Sciatic nerve (tissue), 2 donors: ENCODE measurements at places on chromosomes 12 and 14. TPM values are rescaled to one million over a fixed set of nuclear protein-coding genes. Genes with fewer than 3 reads are reported as not detected.

The OTX2 gene
- not detected for total RNA-seq

The NRXN3 gene
- 38.1 TPM for total RNA-seq

DNA sequence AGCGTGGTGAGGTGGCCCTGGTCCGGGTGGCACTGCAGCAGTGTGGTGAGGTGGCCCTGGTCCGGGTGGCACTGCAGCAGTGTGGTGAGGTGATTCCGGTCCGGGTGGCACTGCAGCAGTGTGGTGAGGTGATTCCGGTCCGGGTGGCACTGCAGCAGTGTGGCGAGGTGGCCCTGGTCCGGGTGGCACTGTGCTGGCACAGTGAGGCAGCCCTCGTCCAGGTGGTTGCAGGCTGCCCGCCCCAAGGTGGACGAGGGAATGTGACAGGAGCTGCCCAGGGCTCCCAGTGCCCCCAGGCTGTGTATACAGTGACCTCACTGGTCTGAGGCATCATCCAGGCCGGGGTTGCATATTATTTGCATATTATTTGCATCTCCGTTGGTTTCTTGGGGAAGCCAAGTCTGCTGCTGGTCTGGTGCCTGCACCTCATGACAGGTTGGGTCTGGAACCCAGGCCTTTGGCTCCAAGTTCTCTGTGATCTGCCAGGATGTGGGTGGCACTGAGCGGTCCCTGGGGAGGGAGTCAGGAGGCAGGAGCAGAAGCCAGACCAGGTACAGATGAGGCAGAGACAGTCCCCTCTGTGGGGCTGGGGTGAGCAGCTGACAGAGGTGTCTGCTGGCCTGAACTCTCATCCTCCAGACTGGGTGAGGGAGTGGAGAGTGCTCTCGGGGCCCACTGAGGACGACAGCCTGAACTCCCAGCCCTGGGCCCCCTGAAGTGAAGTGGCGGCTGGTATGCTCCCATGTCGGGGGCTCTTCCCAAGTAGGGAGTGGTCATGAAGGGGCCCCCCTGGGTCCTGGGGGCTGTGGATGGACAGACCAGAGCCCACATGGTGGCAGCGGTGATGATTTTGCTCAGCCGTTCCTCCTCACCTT lies 79.3 kb downstream of the KIF26A start:
- no peak for DNase-seq

- no peak for DNase-seq
Measured at GRCh38 chr14:71206123-71206522, 298.9 kb downstream of the PCNX1 start.

DNA sequence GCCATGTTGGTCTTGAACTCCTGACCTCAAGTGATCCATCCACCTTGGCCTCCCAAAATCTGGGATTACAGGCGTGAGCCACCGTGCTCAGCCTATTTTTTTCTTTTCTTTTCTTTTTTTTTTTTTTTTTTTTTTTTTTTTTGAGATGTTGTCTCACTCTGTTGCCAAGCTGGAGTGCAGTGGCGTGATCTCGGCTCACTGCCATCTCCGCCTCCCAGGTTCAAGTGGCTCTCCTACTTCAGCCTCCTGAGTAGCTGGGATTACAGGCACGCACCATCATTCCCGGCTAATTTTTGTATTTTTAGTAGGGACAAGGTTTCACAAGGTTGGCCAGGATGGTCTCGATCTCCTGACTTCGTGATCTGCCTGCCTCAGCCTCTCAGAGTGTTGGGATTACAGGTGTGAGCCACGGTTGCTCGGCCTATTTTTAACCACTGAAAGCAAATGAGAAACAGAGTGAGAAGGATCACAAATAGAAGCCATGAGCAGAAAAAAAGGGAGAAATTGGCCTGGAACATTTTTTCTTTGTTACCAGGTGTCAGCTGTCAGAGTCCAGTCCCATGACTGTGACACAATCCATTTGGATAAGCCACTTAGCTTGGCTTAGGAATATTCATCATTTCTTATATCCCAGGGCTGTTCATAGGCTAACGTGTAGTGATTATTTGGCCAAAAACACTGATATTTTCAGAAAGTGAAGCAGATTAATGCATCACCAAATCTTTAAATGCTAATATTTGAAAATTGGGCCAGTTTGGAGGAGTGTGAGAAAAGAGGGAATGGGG lies 7.9 kb upstream of the NFKBIA start:
- DNase-seq: no peak

DNA sequence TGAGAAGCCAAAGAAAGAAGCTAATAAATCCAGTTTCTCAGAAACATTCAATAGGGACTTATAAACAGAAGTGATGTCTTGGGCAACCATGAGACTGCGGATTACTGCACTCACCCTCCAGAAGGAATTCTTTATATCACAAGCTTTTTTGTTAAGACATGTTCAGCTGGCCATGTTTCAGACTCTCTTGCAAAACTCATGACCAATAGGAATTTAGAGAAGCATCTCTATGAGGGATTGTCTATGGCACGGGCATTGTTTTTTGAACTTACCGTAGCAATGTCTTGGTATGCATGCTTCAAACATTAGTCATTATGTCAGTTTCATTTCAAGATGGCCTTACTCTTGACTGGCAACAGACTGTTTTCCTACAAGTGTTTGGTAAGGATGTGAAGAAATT lies 15.5 kb upstream of the ZNF268 start:
- DNase-seq: no peak

- no peak for DNase-seq
Measured at GRCh38 chr12:82555699-82556098, 131.0 kb upstream of the TMTC2 start.

GRCh38 chr14:56687123-56687522 lies 107.5 kb downstream of the TMEM260 start:
- DNase-seq: no peak

DNA sequence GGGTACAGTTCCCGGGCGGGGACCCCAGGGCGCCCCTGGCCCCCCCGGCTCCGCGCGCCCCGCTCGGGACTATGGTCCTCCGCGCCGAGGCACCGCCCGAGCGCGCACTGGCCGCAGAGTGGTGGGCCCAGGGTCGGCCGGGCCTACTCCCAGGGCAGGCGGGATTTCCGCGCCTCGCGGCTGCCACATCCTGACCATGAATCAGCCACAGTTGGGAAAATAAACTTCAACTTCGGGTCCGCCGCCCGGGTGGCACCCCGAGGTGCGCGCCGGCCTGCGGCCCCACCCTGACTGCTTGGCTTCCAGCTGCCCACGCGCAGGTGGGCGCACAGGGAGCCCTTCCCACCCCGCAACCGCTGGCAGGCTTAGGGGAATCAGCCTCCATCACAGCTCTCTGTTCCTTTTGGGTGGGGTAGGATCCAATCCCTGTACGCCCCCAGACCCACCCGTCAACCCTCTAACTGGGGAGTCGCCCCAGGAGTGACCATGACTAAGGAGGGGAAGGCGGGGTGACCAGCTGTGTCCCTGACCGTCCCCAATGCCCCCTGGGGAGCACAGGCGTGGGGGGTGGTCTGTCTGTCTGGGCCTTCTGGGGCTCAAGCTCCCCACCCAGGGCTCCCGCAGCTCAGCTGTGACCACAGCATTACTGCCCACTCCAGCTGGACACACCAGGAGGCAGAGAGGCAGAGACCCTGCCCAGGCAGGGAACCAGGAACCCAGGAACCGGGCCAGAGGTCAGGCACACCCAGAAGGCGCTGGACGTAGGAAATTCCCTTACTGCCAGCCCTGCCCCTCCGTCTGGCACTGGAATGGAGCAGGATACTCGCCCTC lies 678 bp downstream of the INF2 start:
- DNase-seq: no peak
